Activated CD4-positive, alpha-beta T cell treated with anti-CD3 and anti-CD28 coated beads for 48 hours (primary cell): ENCODE measurements at places on chromosomes 5 and 9.

DNA sequence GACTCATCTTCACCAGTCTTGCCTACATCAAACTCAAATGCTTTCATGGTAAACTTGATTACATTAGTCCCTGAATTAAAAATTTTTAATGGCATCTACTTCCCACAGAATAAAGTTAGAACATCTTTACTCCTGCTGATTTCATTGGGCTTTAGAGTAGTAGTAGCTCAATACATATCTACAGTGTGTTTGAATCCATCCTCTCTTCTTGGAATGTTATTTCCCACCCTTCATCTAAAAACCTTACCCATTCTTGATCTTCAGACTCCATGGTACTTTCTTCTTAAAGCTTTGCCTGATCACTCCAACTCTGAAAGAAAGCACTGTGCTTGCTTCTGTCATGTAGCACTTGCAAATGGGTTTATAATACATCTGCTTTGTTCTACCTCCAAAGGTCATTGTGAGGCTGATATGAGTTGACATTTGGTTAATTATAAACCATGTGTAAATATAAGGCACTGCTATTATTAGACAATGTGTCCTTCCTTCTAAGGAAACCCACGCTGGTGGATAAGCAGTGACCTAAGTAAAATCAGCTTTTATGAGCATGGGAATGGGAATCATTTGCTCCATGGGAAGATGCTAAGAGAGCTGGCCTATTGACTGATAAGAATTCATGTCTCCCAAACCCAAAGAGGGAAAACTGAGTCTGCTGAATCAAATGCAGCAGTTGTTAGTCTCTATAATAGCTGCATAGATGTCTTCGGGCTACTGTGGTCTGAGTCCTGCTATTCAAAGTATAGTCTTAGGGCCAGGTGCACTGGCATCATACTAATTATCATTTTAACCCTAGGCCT lies 7.5 kb upstream of the PRLR start:
- no peak for DNase-seq

GRCh38 chr5:147417135-147417813 lies 92.6 kb downstream of the DPYSL3 start:
- DNase-seq = no peak

- no peak for DNase-seq
Measured at GRCh38 chr5:151288180-151288579, 15.4 kb downstream of the SLC36A3 start.

DNA sequence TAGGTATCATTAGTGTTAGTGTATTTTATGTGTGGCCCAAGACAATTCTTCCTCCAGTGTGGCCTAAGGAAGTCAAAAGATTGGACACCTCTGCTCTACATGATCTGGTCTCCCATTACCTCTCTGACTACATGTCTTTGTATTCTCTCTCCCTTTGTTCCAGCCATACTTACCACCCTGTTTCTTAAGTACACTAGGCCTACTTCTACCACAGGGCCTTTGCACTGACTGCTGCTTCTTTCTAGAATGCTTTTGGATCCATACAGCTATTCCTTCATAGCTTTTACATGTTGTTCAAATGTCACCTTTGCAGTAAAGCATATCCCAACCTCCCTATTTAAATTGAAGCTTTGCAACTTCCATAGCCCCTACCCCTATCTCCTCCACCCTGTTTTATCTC lies 5.4 kb downstream of the XRCC4 start:
- no peak for DNase-seq

- DNase-seq = no peak
Measured at GRCh38 chr5:134581241-134581981, 51.2 kb downstream of the SAR1B start.

- DNase-seq = no peak
Measured at GRCh38 chr9:36152741-36153438, 16.3 kb upstream of the CCIN start.
